ENCODE measurements at places on chromosomes 2 and 18. TPM values are rescaled to one million over a fixed set of nuclear protein-coding genes. Genes with fewer than 3 reads are reported as not detected.

DNA sequence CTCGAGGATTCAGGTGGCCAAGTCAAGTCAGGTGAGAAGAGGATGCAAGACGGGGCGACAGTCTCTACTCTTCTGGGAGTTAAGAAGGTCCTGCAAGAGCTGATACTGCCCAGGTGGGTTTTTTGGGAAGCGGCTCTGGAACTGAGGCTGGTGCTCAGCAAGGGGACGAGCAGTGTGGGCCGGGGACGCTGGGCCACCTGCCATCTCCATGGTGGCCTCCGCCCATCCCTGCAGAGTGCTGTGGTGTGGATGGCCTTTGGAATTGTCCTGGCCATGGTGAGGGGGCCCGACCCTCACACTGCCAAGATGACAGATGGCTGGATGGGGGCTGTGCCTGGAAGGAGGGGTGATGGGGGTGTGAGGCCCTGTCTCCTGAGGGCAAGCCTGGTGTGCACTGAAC, 34.2 kb upstream of the LDLRAD4 start:
- DNase-seq, result no peak

Gene SGPP2
- 16.9 TPM for total RNA-seq

Gene IL36B
- total RNA-seq, result not detected

- no peak for DNase-seq
Measured at GRCh38 chr2:231001921-231002320, 6.0 kb downstream of the SPATA3 start.

GRCh38 chr2:174343343-174343622, 8.5 kb downstream of the SP9 start:
- no peak for DNase-seq

DNA sequence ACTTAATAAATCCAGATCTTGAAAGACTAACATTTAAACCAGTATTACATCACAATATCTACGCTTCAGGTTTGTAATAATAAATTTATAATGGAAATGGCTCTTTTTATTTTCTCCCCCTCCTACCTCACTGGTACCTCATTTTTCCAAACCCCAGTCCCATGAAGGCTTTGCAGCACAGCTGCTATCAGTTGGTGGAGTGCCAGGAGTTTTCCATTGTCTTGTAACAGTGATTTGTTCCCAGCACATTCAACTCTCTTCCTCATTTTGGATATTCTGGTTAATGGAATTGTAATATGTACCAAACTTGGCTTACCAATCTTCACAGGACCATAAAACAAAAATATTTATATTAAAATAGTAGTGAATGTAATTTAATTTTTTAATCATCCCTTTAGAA, 91.2 kb downstream of the VRK2 start:
- DNase-seq, result no peak

- no peak for DNase-seq
Measured at GRCh38 chr18:76658627-76659026, 163.6 kb upstream of the ZNF516 start.

Gene REEP1
- 0.13 TPM for total RNA-seq

DNA sequence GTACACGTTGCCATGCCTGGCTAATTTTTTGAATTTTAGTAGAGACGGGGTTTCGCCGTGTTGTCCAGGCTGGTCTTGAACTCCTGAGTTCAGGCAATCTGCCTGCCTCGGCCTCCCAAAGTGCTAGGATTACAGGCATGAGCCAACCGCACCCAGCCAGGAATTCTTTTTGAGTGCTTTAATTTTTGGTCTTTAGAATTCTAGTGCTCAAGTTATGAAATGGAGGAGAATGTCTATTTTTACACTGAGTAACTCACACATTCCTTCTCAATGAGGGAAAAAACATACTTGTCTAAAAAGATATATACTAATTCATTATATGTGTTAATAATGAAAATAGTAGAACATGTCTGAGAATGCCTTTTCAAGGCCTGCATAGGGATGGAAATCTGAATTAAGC, 8.5 kb downstream of the ZNF396 start:
- DNase-seq, result no peak

- no peak for DNase-seq
Measured at GRCh38 chr2:178828486-178828881, 21.3 kb upstream of the TTN start.

Gene TDRD15
- total RNA-seq, result not detected

Gene SCG2
- not detected for total RNA-seq

Gene NOSTRIN
- total RNA-seq, result 5.1 TPM

DNA sequence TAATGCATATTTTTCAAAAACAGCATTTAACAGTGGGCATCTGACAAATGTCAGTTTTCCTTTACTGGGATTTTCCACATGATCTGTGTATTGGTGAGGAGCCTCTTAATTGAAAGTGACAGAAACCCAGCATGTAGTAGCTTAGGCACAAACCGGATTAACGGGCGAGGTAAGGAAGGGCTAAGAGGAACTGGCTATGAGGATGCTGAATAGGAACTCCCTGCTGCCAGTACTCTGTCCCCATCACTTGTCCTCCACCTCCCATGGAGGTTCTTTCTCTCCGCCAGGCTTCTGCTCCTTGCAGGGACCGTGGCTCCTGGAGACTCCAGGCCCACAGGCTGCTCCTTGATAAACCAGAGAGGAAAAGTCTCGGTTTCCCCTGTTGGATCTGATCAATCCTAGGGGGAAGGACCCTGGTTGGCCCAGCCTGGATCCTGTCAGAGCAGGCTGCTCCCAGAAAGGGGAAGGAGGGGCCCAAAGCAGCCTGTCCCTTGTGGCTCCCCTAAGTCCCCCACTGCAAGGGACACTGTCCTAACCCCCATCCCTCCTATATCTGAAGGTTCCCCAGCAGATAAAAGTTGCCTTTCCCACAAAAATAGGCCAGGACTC, 10.3 kb downstream of the TEX44 start:
- DNase-seq, result no peak

DNA sequence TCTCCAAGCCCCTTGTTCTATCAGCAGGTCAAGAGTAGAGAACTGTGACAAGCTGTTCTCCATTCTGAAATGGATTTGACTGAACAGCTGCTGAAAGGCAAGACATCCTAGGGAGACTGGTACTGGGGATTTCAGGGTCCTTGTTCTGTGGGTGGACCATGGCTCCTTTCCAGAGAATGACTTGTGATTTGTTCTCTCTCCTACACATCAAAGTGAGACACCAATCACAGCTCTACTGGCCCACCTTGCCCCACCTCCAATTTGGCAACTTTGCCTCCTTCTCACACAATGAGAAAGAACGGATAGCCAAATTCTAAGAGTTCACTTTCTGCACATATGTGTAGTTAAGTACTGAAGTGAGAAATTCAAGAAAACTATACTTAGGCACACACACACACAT, 67.4 kb downstream of the BCL11A start:
- DNase-seq, result no peak

GRCh38 chr2:132929786-132930185, 259.8 kb upstream of the LYPD1 start:
- DNase-seq, result no peak

GRCh38 chr2:62287899-62288880, 92.3 kb downstream of the B3GNT2 start:
- DNase-seq, result peak; percentile 87

- DNase-seq, result no peak
Measured at GRCh38 chr18:11494107-11494506, 115.3 kb upstream of the SLC35G4 start.

Gene PCARE
- total RNA-seq, result not detected

GRCh38 chr2:212968284-212969081, 182.9 kb downstream of the IKZF2 start:
- no peak for DNase-seq

- DNase-seq, result no peak
Measured at GRCh38 chr2:128505150-128505490, 186.5 kb upstream of the HS6ST1 start.

DNA sequence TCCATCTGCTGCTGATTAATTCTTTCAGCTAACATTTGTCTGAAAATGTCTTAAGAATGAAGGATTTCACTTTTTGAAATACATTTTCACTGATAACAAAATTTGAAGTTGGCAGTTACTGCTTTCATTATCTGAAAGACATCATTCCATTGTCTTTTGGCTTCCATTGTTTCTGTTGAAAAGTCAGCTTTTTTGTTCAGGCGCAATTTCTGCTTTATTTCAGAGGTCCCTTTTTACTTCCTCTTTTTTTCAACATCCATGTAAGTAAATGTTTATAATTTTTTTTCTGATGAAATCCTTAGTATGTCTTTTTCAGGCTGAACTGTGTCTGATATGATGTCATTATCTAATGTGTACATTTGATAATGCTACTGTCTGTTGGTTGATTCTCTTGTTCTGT, 184.2 kb downstream of the RND3 start:
- no peak for DNase-seq

All from HT-29 (cell line).